ENCODE measurements at places on chromosomes 6 and 20. TPM values are rescaled to one million over a fixed set of nuclear protein-coding genes. Genes with fewer than 3 reads are reported as not detected.

Gene DYNLRB1
- 180 TPM for total RNA-seq

Gene MUCL3
- not detected for total RNA-seq

Gene POFUT1
- total RNA-seq, result 51.5 TPM

Gene GHRH
- not detected for total RNA-seq

- DNase-seq, result no peak
These were observed 113.9 kb downstream of the WDR27 start for GRCh38 chr6:169587975-169588374.

DNA sequence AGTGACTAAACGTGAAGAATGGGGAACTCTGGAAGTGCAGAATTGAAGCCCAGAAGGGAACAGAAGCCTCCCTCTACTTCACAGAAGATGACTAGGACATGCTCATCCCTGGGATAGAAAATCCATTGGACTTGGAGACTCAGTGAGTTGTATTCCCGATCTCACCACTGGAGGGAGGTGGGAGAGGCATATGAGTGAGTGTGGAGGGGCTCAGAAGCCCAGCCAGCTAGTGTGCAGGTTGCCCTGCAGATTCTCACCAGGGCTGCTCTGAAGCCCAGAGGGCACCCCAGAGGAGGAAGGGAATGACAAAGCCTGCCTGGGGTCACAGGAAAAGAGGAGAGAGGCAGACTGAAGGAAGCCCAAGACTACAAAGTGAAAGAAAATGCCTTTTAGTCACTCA, 42.1 kb upstream of the HLA-E start:
- peak; percentile 45 for DNase-seq

GRCh38 chr6:41937861-41938574, 3.6 kb downstream of the CCND3 start:
- DNase-seq, result no peak

GRCh38 chr6:134626086-134626485, 308.2 kb upstream of the SGK1 start:
- no peak for DNase-seq

GRCh38 chr6:89443658-89444057, 10.7 kb downstream of the ANKRD6 start:
- no peak for DNase-seq

DNA sequence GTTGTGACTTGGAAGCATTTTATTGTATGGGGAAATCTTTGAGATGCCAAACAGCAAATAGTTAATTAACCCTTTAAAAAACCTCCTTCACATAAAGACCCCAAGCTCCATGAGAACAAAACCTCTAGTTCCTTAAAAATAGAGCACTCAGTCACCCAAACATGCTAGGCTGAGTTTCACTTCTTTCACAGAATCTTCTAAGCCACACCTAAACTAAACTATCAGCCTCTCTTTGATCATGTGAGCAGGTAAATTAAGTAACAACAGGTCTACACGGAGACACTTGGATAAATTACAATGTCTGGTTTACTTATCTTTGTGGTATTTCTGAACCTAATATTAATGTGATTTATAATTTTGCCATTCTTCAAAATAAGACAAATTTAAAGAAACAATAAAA, 205.2 kb upstream of the MARCKS start:
- no peak for DNase-seq

Data from H4 (cell line).